Astrocyte of the spinal cord (primary cell): ENCODE measurements at places on chromosomes 12 and 14.
A peak's percentile ranks its signal among the peaks of the same experiment; 100 is the strongest.

DNA sequence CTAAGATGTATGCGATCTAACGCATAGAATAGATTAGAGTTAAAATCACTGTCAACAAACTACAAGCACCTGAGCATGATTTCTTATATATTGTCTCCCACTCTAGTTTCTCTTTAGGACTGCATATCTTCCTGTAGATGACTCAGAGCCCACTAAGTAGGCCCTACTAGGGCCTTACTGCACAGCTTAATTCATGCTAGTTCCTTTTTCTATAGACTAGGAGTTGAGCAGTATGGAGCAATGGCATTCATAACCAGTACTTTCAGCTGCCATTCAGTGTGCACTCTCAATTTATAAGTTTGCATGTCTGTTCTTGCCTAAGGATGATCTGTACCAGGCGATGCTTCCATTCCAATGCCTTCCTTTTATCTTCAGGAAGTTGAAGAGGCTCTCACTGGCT lies 103.5 kb downstream of the METTL25 start:
- DNase-seq = no peak

GRCh38 chr12:104742551-104743201 lies 215.4 kb downstream of the SLC41A2 start:
- no peak for DNase-seq

DNA sequence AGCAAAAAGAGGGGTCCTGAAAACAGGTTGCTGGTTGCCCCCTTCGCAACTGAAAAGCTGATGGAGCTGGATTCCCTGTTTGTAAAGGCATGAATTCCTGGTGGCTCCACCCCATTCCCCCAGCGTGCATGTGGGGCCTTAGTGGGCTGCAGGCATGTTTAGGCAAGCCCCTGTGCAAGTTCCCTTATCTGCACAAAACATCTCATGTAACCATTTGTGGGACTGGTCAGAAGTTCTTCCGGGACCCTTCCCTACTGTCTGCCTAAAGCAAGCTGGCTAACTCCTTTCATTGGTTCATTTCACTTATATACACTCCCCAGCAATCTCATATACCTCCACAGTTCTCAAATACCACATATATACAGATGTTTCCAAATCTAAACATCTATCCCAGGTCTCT lies 24.0 kb upstream of the HIGD1C start:
- no peak for DNase-seq

- DNase-seq = no peak
Measured at GRCh38 chr14:90547250-90547649, 150.4 kb downstream of the CALM1 start.

DNA sequence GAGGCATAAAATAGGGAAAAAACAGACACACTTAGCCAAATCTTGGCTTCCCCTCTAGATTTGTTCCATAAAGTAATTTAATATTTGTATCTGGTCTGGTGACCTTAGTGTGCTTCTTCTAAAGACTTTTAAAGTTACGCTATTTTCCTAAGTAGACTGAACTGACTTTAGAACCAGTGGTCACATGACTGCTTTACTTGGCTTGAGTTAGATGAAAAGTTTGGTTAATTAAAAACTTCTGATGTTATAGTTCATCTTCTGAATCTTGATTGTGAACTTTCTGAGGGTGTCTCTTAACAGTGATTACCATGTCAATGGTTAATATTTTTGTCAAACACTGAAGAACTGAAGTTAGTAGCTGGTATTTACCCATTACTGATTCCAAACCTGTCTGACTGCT lies 2.6 kb downstream of the BBS10 start:
- no peak for DNase-seq

GRCh38 chr14:25537846-25538455 lies 488.0 kb upstream of the STXBP6 start:
- DNase-seq = no peak

- DNase-seq = no peak
Measured at GRCh38 chr12:42446761-42447160, 120.8 kb downstream of the PPHLN1 start.

GRCh38 chr14:66038212-66038611 lies 448.0 kb upstream of the CCDC196 start:
- DNase-seq = no peak

DNA sequence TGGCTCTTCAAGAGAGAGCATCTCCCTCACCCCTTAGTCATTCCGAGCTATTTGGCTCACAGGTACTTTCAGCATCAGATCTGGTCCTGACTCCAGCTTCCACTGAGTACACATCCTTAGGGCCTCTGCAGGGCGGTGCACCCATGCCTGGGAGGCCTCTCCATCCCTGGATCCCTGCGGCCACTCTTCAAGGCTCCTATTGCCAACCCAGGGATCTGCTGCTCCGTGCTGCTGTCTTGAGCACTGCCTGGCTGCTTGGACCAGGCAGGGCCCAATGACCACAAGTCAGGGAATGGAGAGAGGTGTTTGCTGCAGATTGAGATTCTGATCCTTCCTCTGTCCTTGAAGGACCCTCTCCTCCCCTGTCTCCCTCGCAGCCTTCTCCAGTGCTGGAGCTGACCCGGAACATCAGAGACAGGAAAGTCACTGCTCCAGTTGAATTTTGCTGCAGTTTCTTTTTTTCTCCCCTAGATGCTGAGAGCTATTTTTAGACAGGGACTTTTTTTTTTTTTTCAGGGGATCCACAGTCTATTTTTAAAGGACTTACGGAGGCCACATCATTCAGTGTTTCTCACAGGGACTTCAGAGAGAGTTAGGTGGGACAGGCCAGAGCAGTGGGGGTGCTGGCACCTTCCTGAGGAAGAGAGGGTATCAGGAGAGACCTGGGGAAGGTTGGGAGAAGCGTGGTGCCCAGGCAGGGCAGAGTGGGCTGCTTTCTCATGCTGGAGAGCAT lies 50.1 kb upstream of the KCNA1 start:
- no peak for DNase-seq

DNA sequence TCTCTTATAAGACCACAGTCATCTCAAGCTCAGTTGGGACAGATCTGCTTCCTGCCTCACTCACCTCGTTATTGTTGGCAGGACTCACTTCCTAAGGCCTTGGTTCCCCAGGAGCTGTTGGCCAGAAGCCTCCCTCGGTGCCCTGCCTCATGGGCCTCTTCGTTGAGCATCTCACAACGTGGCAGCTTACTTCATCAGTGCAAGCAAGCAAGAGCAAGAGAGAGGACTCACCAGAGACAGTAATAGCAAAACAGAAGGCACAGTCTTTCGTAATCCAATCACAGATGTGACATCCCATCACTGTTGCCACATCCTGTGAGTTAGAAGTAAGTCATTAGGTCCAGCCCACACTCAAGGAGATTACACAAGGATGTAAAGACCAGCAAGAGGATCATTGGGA lies 5.1 kb upstream of the NUMB start:
- DNase-seq = peak; percentile 81

DNA sequence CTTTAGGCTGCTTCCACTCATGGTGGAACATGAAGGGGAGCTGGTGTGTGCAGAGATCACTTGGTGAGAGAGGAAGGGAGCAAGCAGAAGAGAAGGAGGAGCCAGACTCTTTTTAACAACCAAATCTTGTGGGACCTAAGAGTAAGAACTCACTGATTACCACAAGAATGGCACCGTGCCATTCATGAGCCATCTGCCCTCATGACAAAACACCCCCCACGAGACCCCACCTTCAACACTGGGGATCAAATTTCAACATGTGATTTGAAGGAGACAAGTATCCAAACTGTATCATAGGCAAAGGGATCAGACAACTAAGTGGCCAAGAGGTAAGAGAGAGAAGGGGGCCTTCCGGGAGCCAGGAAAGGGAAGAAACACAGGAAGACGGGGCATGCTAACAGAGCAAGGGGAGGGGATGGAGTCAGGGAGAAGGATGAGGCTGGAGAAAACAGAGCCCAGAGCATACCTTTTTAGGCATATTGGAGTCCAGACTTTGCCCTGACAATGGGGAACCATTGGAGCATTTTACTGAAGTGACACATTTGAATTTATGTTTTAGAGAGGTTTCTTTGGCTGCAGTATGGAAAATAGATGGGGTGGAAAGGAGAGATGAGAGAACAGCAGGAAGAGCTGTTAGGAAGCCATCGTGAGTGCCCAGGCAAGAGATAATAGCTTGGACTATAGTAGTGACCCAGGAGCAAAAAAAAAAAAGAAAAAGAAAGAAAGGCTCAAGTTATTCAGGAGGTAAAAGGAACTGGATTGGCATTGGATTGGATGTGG lies 204.4 kb upstream of the NUDT4 start:
- DNase-seq = peak; percentile 42

GRCh38 chr12:99959549-99960170 lies 25.1 kb downstream of the ANKS1B start:
- DNase-seq = peak; percentile 2

GRCh38 chr12:1544996-1545700 lies 49.2 kb downstream of the FBXL14 start:
- DNase-seq = no peak

- no peak for DNase-seq
Measured at GRCh38 chr14:105962532-105962931, 436.1 kb downstream of the TMEM121 start.

DNA sequence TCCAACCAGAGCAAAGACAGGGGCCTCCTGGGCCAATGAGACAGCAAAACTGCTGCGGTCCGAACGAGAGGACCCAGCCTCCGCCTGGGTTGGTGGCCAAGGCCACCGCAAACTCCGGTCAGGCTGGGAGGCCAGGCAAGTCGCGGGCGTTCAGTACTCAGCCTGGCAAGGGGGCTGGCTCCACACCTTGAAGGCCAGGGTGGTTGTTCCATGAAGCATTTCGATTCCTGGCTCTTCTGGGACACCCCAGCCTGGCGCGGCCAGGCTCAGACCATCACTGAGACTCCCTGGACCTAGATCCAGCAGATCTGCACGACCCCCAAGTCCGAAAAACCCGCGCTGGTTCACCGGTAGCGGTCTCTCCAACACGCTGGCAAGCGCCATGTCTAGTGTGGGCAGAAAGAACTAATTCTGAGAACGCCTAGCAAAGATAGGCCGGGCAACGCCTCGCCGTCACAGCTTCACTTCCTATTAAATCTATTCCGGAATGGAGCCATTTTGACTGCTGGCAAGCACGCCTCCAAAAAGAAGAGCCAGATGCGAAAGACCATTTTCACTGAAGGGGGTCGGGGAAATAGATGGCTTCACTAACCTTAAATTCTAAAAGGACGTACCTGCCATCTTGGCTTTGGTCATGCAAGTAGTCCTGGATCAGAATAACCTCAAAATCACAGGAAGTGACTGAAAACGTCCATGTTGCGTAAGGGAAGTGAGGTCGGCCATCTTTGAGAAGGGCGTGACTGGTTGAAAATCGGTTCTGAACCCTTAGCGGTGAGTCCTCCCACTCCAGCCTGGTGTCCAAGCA lies at the start of gene PSMB5:
Gene PSMB5 (minus strand): TSS at position 403 of the 805 bp plus-strand sequence. CDS start 19 bp downstream, at position 384.
- DNase-seq = peak; percentile 97

- DNase-seq = no peak
Measured at GRCh38 chr12:111192647-111193046, 176.2 kb downstream of the PHETA1 start.

DNA sequence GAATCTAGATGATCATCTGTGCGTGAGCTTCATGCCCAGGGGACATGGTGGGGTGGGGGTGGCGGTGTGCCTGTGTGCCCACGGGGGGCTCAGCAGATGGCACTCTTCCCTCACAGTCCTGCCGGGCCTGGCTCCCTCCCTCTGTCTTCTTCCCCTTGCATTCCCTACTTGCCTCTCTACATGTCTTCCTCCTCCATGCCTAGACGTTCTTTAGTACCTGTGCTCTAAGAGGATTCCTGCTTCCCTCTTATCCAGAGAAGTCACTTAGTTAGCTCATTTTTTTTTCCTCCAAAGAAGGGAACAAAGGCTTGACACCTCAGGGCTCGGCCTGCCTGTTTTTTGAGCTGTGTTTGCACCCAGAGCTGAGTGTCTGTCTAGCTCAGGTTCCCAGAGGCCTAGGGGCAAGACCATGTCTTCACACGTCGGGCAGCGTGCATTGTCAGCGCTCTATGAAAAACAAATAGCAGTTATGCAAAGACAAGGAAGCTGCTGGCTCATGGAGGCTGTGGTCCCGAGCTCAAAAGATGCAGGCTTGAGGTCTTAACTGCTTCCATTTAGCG lies 48.8 kb downstream of the NINJ2 start:
- peak; percentile 23 for DNase-seq

GRCh38 chr12:62251609-62251958 lies 8.6 kb upstream of the USP15 start:
- DNase-seq = no peak

DNA sequence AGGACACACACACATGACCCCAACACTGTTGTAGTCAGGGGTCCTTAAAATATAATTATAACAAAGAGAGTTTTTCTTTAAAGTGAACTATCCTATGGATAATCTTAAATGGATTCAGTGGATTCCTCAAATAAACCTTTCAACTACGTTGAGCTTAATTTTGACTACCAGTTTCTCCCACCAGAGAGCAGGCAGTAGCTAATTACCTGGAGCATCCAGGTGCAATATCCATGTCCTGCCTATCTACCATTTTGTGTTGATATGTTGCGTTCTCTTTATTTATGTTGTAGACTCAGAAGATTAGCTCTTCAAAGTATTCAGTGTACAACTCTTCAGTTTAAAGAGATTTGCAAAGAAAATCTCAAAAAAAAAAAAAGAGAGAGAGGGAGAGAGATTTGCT lies 127.2 kb upstream of the GZMB start:
- no peak for DNase-seq

GRCh38 chr12:122518908-122519307 lies 7.8 kb downstream of the RSRC2 start:
- DNase-seq = no peak

GRCh38 chr12:130418251-130418650 lies 80.6 kb downstream of the PIWIL1 start:
- DNase-seq = no peak

DNA sequence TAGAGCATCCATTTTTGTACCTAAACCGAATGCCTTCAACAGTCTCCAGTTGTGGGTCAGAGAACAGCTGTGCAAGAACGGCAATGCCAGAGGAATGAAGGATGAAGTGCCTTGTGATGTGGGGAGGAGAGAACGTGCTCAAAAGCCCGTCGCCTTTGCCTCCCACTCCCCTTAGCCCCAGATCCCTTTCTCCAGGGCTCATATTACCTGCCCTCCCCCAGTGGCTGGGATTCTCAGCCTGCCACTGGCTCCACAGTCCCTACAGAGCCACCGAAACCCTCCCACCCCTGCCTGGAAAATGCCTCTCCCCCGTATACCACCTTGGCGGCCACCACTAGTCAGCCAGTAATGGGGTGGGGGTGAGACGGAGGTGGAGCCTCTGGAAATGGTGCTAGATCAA lies 158.5 kb downstream of the ZFP36L1 start:
- DNase-seq = no peak

- DNase-seq = no peak
Measured at GRCh38 chr12:117038919-117039318, 60.3 kb downstream of the TESC start.

DNA sequence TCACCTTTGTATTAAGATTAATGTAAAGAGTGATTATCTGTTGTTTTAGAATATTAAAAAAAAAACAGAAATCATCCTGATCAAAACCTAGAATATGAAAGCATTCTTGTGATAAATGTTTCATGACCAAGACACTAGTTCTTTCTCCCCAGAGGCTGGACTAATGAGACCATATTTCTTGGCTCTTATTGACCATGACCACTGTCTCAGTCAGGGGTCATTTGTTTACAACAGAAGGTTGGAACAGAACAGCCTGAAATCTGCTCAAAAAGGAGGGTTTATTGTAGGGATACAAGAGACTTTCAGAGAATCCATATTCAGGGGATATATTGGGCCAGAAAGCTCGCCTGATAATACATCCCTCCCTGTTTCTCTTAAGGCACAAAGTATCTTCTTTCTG lies 87.7 kb downstream of the TMEM30B start:
- DNase-seq = no peak

GRCh38 chr14:70061108-70061507 lies 127.6 kb downstream of the SLC8A3 start:
- no peak for DNase-seq

- no peak for DNase-seq
Measured at GRCh38 chr12:53949631-53950436, 4.9 kb upstream of the HOXC12 start.

- peak; percentile 20 for DNase-seq
Measured at GRCh38 chr14:52279408-52279807, 11.9 kb downstream of the PTGDR start.
